ENCODE measurements at places on chromosomes 3 and 15.

DNA sequence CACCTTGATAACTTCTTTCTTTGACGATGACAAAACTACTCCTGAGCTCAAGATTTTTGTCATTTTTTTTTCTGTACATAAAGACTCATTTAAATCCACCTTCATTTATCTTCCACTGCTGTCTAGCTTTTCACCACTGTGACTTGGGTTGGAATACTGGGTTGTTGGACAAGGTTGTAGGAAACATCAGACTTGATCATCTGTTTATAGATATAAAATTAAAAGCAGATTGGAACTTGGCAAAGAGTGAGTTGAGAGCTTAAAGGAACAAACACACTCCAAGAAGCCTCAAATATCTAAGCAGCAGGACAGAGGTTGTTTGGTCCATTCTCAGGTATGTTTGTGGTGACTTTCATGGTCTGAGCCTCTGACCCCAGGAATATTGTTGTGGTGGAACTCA is 141.7 kb upstream of the NDN start:
- DNase-seq = no peak

- DNase-seq = no peak
These were observed 90.6 kb downstream of the ATP10A start for GRCh38 chr15:25772500-25772899.

DNA sequence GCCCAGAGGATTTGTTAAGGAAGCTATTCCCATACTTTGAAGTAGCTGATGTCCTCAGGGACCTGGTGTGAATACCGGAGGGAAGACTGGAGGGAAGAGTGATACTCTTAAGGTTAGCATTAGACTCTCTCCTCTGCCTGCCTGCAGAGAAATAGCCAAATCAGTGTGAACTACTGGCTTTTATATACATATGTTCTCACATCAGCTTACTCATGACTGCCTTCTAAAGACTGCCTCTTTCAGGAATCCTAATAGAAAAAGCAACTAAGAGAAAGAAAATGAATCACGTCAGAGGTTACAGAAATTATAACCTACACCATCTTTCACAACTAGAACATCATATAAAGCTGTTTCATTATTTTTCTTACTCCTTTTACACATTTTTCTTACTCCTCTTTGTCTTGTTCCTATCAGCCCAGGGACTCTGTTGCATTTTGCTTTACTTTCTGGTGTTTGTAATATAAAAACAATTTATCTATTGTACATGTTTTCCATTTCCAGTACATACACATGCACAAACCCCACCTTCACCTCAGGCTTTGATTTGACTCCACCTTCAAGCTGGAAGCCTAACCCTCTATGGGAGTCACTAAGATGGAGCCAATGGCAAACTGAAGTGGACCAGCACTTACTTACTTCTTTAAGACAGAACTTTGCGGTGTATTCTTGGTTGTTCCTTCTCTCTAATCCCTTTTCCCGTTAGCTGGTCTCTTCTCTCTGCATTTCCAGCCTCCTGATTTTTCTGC is 257.7 kb upstream of the UBE2E1 start:
- DNase-seq = no peak

DNA sequence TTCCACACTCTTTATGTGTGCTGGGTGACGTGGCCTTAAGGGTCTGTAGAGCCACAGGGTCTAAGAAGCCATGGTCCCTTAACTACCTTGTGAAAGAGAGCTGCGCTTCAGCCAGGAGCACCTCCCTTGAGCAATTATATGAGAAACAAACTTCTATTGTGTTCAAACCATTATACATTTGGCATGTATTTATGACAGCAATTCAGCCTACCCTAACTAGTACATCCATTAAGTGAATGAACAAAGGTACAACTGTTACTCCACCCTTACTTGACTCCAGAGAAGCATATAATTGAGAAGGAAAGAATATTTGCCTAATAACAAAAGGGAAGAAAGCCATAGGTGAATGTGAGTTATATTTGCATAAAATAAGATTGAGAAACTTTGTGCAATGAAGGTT is 69.8 kb upstream of the BOC start:
- no peak for DNase-seq

GRCh38 chr3:196163666-196164493 is 47.3 kb downstream of the ZDHHC19 start:
- DNase-seq = no peak

GRCh38 chr3:77040216-77040615 is 317 bp downstream of the ROBO2 start:
- DNase-seq = peak; percentile 5

DNA sequence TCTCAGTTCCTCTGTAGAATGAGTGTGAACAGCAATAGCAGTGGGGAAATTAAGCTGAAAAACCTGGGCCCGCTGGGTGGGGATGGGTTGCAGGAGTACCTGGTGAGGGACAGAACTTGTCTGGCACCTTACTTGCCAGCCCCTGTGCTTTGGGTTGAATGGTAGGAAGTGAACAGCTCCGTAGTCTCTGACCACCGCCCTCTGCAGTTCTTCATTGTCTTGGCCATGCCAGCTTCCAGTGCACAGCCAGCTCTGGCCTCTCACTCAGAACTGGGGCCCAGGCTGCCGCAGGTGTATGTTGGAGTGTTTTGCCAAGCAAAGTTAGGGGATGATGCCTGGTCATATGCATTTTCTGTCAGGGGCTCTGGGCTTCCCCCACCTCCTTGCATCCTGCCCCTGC is 14.0 kb upstream of the CHST14 start:
- DNase-seq = no peak

DNA sequence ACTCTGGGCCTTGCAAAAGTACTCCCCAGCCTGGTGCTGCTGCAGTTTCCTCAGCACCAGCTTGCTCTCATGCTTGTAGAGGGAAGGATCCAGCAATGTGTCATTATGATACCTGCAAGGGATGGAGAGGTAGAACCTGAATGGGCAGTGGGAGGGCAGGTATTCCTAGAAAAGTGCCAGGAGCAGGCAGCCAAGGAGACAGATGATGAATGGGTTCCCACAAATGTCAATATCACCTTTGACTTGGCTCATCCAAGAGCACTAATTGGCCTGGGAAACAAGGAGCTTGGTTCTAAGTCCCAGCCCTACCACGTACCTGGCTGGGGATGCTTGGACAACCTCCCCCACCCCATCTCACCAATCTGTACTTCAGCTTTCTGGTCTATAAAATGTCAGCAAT is 9.4 kb downstream of the CILP start:
- DNase-seq = no peak

DNA sequence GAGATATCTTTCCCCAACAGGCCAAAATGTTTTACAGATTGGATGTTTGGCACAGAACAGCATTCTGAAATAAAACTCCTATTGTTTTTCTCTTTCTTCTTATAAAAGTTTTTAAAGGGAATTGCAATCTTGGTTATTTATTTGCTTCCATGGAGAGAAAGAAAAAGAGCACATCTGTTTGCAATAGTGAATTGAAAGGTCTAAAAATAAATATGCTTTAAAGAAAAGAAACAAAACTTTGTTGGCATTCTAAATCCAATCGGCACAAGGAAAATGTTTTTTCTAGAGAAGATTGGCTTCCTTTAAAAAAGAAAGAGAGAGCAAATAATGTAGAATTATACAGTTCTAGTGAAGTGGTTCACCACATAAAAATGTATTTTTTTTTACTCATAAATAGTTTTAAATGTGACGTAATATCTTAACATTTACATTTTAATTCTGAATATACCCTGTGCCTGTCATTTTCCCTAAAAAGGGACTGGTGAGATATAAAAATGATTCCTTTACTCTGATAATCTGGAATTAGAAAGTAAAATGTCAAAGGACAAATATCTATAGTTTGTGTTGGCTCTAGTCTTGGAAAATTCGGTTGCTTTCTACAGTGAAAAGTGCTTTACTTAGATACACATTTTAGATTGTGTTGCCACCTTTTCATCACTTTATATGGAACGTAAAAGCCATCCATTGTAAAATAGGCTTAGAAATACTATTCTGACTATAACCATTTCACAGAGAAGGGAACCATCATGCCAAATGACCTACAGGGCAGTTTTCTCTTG is 257.4 kb upstream of the CBLB start:
- DNase-seq = no peak

DNA sequence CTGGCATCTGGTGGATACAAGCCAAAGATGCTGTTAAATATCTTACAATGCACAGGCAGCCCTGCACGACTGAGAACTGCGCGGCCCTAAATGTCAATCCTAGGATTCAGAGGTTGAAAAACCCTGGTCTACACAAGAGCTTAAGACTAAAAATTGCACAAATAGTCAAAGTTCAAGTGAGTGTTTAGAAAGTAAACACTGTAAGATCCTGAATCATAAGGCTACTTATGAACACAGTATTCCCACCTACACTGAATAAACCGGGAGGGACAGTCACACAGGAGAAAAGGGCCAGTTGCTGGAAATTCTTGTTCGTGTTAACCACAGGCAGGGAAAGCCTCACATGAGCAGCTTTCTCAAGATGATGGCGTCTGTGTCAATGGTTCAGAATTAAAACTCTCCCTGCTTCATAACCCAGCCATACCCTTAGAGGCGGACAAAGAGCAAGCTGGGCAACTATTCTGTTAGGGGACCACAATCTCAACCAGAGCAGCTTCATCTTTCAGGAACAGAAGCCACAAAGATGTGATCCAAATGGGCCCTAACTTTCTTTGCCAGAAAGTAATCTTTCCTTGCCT is 37.7 kb downstream of the LRIG1 start:
- DNase-seq = no peak

DNA sequence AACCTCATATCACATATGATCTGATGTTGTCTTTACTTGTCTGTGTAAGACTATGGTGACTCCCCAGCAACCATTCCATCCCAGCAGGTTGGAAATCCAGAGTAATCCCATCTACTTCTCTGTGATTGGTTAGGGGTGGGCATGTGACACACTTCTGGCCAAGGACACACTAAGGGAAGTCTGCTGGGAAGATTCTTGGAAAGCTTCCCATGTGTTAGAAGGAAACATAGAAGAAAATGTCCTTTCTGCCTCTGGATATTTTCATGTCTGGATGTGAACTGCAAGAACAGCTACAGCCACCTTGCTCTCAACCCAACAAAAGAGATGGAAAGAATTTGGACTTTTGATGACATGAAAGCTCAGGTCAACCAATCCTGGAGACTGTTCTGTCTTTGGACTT is 2.6 kb upstream of the UBE2Q2 start:
- peak; percentile 69 for DNase-seq

GRCh38 chr15:62417439-62417838 is 252.4 kb upstream of the C2CD4B start:
- peak; percentile 58 for DNase-seq

- DNase-seq = no peak
These were observed 12.7 kb downstream of the LCMT2 start for GRCh38 chr15:43317566-43318184.

- no peak for DNase-seq
These were observed 117.6 kb upstream of the SKOR1 start for GRCh38 chr15:67707520-67708283.

DNA sequence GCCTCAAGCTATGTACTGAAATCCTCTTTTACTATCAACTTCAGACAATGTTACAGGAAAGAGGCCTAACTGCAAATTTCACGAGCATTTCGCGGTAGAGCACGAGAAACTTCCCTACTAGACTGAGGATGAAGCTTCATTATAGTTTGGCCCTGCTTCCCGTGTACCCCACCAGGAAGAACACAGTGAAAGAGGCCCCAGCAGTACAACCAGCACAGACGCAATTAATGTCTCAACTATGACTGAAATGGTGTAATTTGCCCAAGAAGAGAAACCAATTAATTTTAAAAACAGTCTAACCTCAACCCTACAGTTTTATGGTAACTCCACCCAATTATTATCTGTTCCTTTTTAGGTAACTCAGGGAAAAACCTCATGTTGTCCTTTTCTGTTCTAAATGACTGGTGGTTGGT is 12.1 kb downstream of the CHSY1 start:
- DNase-seq = no peak

Data from fibroblast of skin of abdomen (primary cell).